ENCODE measurements at places on chromosomes 6 and 20. TPM values are rescaled to one million over a fixed set of nuclear protein-coding genes. Genes with fewer than 3 reads are reported as not detected.

The CD2AP gene
- 21.8 TPM for total RNA-seq

The UBE2J1 gene
- 22.4 TPM for total RNA-seq

The POU3F2 gene
- 0.07 TPM for total RNA-seq

The CSTF1 gene
- total RNA-seq, result 60.2 TPM

The SLC25A27 gene
- 3.8 TPM for total RNA-seq

The LZTS3 gene
- total RNA-seq, result 8.9 TPM

The KCNS1 gene
- not detected for total RNA-seq

DNA sequence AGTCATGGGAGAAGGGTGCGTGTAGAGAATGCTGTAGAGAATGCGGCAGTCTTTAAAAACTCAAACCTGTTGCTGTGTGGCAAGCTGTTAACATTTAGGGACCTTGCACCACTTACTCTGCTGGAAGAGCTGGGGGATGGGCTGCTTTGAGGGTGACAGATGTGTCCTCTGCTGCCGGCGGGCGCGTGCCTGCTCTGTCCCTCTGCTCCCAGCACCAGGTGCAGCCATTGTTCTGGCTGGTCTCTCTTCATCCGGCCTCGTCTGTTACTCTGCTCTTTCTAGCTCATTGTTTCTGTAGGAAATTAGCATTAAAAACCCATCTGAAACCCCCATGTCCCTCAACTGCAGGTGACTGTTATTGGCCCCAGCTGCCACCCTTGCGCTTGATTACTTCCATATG, 78.5 kb downstream of the CBFA2T2 start:
- H3K27ac ChIP-seq, result no peak overlapping the region
- DNase-seq, result no peak
- no peak overlapping the region for H3K4me3 ChIP-seq
- H3K36me3 ChIP-seq, result no peaks in the 10 kb centered on the region
- peaks cover 12% of the 10 kb centered on the region for H3K4me1 ChIP-seq
- no peaks in the 10 kb centered on the region for H3K27me3 ChIP-seq

DNA sequence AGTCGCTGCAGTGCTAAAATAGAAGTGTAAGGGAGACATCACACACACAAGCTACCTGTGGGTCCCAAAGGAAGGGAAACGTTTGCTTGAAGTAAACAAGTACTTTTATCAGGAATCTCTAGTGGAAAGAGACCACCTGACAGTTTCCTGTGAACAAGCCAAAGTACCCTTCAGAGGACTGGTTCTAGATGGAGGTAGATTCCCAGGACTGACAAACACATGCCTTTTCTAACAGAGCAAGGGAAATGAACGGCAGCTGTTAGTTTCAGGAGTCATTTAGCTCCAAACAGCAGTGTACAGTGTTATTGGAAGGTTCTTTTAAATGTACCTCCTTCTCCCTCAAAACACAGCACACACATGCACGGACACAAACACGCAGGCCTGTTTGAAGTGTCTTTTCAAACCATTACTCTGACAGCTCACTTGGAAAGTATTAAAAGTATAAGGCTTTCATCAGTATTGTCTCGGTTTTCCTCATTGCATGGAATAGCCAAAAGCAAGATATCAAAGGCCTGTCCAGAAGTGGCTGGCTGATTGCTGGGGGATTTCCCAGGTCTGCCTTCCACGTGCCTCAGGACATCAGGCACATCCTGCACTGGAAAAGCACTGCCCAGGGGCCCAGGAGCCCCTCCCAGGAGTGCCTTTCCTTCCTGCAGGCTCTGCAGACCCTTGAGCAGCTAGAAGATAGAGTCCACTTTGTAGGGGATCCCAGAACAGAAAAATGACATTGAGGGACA, 393.2 kb upstream of the SOX4 start:
- no peak for DNase-seq
- peaks cover 14% of the 10 kb centered on the region for H3K4me1 ChIP-seq
- H3K27ac ChIP-seq, result no peak overlapping the region
- H3K36me3 ChIP-seq, result no peaks in the 10 kb centered on the region

- no peak overlapping the region for H3K27ac ChIP-seq
- no peak for DNase-seq
- H3K4me3 ChIP-seq, result no peak overlapping the region
- no peaks in the 10 kb centered on the region for H3K27me3 ChIP-seq
- H3K4me1 ChIP-seq, result peaks cover 4% of the 10 kb centered on the region
Measured at GRCh38 chr20:37803438-37804307, 99.3 kb upstream of the VSTM2L start.

- H3K36me3 ChIP-seq, result no peaks in the 10 kb centered on the region
- H3K27ac ChIP-seq, result no peak overlapping the region
- no peak for DNase-seq
Measured at GRCh38 chr6:39829331-39829730, 37.2 kb downstream of the DAAM2 start.

DNA sequence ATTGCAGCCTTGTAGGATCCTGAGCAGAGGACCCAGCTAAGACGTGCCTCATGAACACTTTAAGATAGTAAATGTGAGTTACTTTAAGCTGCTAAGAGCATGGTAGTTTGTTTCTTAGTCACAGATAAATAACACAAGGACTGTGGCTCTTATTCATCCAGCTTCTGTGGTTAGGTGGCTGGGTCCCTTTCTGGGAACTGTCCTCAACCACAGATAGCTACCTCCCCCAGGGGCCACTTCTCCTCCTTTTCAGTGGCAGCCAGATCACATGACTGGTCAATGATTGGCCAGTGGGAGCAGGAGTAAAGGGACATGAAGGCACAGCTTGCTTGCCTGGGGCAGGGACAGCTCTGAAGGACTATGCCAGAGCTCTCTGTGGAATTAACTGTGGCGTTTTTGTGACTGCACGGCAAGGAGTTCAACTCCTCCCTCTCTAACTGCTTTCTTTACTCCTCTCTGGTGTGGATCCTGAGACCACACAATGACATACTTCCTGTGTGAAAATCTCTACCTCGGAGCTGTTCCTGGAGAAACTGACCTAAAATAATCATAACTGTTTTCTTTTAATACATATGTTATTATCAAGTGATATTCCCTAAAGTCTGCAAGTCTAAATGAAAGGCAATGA, 76.5 kb downstream of the NRN1 start:
- H3K4me3 ChIP-seq, result no peak overlapping the region
- DNase-seq, result no peak
- H3K36me3 ChIP-seq, result no peaks in the 10 kb centered on the region
- H3K4me1 ChIP-seq, result no peaks in the 10 kb centered on the region
- H3K27me3 ChIP-seq, result peaks cover 40% of the 10 kb centered on the region

Measured in PC-3 (cell line).